ENCODE measurements at places on chromosomes 12 and 14. TPM values are rescaled to one million over a fixed set of nuclear protein-coding genes. Genes with fewer than 3 reads are reported as not detected.

A2ML1 gene
- total RNA-seq: not detected

DEPDC4 gene
- total RNA-seq: 0.22 TPM

HSPB8 gene
- total RNA-seq: 0.98 TPM

TBX5 gene
- not detected for total RNA-seq

ART4 gene
- 80.9 TPM for total RNA-seq

CLEC4D gene
- not detected for total RNA-seq
